ENCODE measurements at places on chromosomes 1 and 21.
A peak's percentile ranks its signal among the peaks of the same experiment; 100 is the strongest.

GRCh38 chr1:23742670-23743286, 493 bp upstream of the ELOA start:
- DNase-seq, result peak; percentile 58

- DNase-seq, result no peak
These were observed 1156.3 kb upstream of the B3GALT2 start for GRCh38 chr1:194342484-194343262.

- DNase-seq, result no peak
These were observed 205.6 kb downstream of the RHOU start for GRCh38 chr1:228940926-228941325.

- no peak for DNase-seq
These were observed 114.0 kb downstream of the GREM2 start for GRCh38 chr1:240497908-240498307.
